ENCODE measurements at places on chromosomes 12 and 14.

GRCh38 chr14:36426836-36427235, 93.2 kb downstream of the NKX2-1 start:
- DNase-seq: no peak

DNA sequence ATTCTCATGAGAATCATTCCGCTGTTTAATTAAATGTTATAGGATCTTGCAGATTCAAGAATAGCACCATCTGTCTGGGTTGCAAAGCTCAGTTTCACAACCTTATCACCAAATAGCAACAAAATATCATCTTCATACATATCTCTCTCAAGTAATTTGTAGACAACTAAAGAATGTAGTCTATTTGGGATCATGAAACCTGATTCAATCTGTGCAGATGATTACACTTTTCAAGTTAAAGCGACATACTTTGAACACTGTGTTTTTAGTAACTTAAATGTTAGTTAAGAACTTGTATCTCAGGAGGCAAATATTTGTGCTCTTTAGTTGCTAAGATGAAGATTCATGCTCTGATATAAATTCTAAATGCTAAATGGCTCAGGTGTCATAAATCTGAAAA, 14.8 kb downstream of the MED13L start:
- no peak for DNase-seq

DNA sequence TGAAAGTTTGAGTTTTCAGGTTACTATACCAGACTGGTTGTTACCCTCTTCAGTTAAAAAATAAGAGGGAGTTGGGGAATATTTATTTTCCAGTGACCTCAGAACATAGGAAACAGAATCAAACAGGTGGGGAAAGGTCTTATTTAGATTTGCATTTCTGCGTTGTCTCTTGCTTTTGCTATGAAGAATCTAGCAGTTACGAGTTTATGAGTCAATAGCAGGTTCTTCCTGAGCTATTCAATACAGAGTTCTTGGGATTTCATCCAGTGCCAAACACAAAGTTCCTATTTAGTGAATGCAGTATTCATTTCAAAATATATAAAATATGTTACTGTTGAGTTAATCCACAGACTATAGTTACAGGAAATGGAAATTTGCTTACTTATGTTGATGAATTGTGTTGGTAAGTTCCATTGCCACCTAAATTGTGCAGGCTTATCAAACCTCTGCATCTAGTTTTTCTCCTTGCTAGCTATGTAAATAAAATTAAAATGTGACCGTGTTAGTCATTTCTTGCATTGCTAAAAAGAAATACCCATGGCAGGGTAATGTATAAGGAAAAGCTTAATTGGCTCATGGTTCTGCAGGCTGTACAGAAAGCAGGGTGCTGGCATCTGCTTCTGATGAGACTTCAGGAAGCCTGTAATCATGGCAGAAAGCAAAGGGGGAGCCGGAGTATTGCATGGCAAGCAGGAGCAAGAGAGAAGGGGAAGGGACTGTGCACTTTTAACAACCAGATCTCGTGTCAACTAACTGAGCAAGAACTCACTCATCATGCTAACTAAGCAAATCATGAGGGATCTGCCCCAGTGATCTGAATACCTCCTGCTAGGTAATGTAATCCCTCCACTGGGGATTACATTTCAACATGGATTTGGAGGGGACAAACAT, 110.2 kb downstream of the KTN1 start:
- DNase-seq: no peak

DNA sequence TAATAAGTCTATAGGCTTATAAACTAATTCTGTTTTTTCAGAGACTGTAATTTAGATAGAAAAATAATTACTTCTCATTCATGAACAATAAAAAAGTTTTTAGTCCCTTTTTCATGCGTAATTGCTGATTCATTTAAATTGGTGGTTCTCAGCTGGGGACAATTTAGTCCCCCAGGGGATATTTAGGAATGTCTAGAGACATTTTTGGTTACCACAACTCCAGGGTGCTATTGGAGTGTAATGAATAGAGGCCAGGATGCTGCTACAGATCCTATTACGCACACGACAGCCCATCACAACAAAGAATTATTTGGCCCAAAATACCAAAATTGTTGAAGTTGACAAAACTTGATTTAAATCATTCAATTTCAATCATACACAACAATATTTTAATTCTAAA, 22.8 kb upstream of the VCPKMT start:
- DNase-seq: no peak

DNA sequence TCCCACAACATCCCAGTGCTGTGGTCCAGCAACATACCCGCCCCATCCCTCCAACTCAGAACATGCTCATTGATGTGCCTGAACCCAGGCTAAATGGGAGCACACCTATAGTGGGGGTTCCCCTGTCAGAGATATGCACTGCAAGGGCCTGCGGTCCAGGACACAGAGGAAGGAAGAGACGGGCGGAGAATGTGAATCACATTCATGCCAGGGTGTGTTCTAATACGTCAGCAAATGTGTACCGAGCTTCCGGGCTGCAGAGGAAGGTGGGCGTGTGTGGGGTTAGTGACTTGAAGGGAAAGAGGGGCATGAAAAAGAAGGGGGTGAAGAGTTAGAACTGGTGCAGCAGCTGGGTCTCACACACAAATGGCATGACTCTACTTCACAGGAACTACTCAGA, 83.7 kb downstream of the DPF3 start:
- no peak for DNase-seq

- no peak for DNase-seq
These were observed 1031.8 kb downstream of the GALC start for GRCh38 chr14:86961106-86961716.

DNA sequence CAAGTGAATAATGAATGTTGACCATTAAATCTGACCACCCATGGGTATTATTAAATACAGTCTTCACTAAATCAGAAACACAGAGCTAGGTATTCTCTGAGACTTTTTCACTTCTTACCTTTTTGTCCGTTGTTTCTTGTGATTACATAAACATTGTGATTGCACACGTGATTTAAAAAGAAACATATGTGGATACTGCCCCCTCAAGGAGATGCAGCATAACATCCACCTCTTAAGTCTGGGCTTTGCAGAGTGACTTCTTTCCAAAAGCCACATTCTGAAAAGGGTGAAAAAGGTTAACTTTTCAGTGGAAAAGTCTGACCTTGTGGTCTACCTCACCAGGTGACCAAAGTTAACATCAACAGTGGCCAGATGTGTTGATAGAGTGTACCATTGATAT, 185.5 kb upstream of the FAR2 start:
- DNase-seq: no peak

DNA sequence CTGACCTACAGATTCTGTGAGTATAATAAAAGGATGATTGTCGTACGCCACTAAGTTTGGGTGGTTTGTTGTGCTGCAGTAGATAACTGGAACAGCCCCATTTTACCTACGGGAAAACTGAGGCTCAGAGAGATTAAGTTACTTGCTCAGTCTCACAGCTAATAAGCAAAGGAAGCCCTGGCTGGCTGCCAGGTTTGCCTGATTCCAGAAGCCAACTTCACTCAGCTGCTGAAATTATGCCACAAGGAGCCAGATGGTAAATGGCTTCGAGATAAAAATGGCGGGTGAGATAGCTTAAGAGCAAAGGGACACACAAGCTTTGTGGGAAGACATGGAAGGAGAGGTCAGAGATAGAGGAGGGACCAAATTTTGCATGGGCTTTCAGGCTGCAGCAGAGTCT, 191.5 kb upstream of the NOS1 start:
- DNase-seq: no peak
